ENCODE measurements at places on chromosomes 12 and 14. TPM values are rescaled to one million over a fixed set of nuclear protein-coding genes. Genes with fewer than 3 reads are reported as not detected.
A peak's percentile ranks its signal among the peaks of the same experiment; 100 is the strongest.

The CD4 gene
- 18.0 TPM for total RNA-seq

The STAC3 gene
- total RNA-seq = 3.0 TPM

The CISTR gene
- not detected for total RNA-seq

The LPAR5 gene
- 13.6 TPM for total RNA-seq

The ACTR6 gene
- total RNA-seq = 33.1 TPM

The TSPAN11 gene
- 3.4 TPM for total RNA-seq

GRCh38 chr14:105205673-105206208 is 24.6 kb upstream of the NUDT14 start:
- DNase-seq = no peak

DNA sequence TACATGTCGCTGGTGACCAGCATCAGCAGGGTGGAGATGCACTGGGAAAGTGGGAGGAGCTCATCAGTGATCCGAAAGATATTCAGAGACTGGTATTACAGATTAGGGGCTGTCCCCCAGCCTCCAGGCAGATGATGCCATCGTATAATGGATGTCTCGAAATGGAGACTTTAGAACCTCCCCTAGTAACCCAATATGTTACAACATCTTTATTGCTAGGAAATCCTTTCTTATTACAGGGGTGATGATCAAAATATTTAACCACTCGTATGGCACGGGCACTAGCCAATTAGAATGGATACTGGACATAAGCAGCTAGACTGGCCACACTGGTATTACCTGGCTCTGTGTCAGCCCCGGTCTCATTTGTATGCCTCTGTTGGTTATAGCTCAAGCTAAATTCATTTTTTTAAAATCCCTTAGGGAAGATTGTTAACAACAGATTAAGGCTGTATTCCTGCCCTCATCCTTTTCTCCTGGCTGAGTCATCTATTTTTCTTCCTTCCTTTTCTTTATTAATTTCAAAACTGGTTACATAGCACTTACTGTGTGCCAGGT is 10.8 kb upstream of the CEBPE start:
- no peak for DNase-seq

GRCh38 chr12:129459886-129460285 is 443.9 kb downstream of the TMEM132D start:
- no peak for DNase-seq

DNA sequence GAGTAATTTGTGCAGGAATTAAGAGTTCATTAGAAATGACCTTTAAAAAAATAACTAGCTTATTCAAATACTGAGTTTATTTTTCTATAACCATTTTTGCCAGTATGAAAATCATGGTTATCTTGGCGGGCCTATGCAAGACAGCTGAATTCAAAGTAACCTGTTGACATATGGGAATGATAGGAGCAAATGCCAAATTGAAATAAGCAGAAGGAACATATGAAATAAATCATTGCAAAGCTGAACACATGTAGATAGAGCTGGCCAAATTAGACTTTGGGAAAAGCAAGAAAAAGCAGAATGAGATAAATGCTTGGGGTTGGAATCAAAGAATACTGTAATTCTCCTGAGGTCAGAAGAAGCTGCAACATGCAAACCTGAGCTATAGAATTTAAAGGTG is 372.5 kb downstream of the ADAMTS20 start:
- DNase-seq = no peak

- no peak for DNase-seq
Observed at GRCh38 chr12:92539976-92540781, 162.6 kb upstream of the PLEKHG7 start.

- no peak for DNase-seq
Observed at GRCh38 chr14:68714991-68715924, 77.6 kb downstream of the ZFP36L1 start.

DNA sequence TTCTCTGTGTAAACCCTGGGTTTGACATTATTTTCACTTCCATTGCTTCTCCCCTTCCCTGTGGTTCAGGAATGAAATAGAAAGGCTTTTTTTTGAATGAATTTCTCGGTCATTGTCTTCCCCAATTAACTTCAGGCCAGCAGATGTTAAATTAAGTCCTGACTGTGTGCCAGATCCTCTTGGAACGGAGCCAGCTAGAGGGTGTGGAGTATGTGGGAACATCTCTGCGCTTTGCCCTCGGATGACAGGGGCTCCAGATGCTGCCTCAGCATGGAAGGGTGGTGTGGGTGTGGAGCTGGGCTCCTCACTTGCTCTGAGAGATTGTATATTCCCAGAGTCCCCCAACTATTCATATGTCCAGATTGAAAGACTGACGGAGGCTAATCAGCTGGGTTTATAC is 13.1 kb downstream of the KRT85 start:
- no peak for DNase-seq

GRCh38 chr14:99792210-99792535 is 1.0 kb upstream of the EML1 start:
- no peak for DNase-seq

DNA sequence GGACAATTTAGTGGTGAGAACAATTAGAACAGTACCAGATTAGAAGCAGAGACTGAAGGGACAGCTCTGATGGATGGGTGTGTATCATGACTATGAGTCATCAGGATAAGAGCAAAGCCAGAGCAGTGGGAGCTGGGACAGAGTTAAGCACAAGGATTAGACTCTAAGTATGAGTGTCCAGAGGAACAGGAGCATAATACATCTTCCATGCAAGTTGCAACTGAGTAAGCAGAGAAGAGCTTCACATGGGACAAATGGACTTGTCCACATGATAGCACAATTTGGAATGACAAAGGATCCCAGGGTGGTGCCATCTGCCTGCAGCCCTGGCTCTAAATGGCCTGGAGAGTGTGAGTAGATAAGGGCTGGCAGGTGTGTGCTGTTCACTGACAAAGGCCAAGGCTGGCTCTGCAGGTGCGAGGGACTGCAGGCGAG is 226.4 kb upstream of the CAND1 start:
- no peak for DNase-seq

GRCh38 chr12:132341318-132342050 is 12.1 kb upstream of the GALNT9 start:
- DNase-seq = no peak

GRCh38 chr12:23555825-23556207 is 393.7 kb downstream of the SOX5 start:
- no peak for DNase-seq

GRCh38 chr12:118035190-118036041 is 18.9 kb downstream of the RFC5 start:
- DNase-seq = no peak

GRCh38 chr12:13326076-13326475 is 129.6 kb downstream of the EMP1 start:
- DNase-seq = no peak

- no peak for DNase-seq
Observed at GRCh38 chr14:69812711-69813110, 15.7 kb upstream of the SLC10A1 start.

DNA sequence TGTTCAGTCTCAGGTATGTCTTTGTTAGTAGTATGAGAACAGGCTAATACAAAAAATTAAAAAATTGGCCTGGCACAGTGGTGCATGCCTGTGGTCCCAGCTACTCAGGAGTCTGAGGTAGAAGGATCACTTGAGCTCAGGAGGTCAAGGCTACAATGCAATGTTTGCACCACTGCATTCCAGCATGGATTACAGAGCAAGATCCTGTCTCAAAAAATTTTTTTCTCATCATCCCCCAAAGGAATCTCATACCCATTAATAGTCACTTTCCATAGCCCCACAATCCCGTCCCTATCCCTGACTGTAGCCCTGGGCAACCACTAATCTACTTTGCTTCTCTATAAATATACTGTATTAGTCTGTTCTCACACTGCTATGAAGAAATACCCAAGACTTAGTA is 57.8 kb downstream of the TTC8 start:
- DNase-seq = no peak

DNA sequence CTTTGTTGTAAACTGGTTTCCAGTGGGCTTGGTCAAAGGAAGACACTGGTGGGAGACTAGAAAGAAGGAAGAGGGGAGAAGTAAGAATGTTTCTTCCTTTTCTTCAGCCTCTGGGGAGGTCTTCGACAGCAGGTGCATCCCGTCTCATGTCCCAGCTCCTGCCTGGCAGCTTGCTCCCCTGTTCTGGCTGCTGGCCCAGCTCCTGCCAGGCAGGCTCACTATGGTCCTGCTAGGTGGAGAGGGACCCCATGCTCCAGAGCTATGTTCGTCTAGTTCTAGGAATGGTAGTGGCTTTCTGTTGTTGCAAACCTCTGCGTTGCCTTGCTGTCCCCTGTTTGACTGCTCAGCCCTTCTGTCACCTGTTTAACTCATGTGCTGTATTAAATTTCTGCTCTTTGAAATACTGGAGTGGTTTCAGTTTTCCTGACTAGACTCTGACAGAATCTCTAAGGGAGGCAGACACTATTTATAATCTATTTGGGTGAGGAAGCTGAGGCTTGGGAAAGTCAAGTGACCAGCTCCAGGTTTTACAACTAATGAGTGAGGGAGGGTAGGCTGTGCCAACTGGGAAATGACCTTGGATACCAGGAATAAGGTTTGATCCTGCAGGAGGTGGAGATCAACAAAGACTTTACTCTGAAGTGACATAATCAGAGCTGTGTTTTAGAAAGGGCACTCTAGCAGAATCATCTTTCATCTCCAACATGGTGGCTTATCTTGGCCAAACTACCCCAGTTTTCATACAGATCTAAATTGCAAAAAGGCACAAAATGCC is 94.7 kb upstream of the DDHD1 start:
- no peak for DNase-seq

DNA sequence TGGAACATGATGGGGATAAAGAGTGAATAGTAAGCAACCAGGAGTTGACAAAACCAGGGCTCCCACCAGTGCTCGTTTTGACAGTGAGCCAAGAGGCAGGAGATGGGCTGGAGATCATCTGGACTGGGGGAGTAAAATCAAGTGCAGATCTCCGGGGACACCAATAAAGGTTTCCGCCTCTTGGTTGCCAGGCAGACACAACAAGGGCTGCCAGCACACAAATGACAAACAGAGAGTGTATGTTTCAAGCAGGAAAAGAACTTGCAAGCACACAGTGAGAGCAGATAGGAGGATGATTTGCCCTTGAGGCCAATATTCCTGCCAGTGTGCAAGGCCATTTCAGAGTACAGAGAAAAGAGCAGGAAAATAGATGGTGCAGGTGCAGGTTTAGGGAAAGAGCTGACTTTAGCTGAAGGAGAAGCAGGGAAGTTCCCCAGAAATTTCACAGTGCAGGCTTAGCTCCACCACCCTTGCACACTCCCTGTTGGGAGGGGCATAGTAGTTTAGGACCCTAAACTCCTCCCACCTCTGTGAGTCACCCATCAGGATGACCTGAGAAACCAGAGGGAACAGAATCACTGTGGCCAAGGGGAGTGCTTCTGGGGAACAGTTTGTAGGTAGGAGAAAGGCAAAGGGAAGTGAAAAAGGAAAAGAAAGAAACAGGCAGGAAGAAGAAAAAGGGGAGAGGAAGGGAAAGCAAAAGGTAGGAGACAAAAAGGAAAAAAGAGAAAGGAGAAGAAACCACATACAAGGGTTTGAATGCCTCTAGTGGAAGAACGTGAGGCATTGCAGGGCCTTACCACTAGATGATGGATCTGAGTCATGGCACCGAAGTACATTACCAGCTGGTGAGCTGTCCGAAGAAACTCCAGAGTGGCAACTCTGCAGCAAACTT is 404.4 kb downstream of the SLC6A15 start:
- DNase-seq = peak; percentile 46

GRCh38 chr12:77070800-77071449 is 5.6 kb upstream of the E2F7 start:
- DNase-seq = no peak

- DNase-seq = no peak
Observed at GRCh38 chr14:99986396-99986795, 78.8 kb upstream of the EVL start.

DNA sequence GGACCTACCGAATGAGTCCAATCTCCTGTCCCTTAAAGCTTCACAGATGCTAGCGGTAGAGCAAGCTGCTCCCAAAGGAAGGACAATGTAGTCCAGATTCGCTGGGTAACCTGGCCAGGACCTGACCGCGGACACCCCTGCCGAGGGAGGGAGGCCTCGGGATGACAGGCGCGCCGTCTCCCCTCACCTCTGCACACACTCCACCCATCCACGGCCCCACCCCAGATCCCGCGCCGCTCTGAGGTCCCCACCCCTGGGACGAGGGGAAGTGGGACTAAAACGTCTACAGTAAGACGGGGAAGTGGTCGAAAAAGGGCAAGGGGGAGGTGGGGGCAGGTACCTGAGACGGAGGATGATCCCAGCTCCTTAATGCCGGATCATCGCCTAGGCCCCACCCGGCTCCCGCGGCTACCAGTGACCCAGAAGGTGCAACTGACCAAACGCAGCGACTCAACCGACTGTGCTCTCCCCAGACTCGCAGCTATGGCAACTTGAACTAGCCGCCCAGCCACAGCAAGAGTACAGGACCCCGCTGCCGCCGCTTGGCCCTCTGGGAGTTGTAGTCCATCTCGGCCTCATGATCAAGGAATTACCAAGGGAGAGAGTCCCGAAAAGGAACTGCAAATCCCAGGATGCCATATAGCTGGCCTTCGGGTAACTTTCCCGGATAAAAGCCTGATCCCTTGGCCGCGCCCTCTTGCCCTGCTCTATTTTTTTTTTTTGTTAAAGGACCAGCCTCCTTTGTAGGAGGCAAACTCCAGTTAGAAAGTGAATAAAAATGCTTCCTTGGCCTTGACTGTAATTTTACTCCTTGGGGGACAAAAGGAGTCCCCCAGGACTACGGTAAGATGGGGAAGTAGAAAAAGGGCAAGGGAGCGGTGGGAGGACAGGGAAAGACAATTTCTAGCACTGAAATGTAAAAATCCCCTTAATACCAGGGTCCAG is at the start of gene CEP128:
Gene CEP128 (minus strand): TSS at position 498 of the 945 bp plus-strand sequence.
- DNase-seq = peak; percentile 95

- DNase-seq = no peak
Observed at GRCh38 chr12:85279449-85280164, 413 bp upstream of the ALX1 start.

DNA sequence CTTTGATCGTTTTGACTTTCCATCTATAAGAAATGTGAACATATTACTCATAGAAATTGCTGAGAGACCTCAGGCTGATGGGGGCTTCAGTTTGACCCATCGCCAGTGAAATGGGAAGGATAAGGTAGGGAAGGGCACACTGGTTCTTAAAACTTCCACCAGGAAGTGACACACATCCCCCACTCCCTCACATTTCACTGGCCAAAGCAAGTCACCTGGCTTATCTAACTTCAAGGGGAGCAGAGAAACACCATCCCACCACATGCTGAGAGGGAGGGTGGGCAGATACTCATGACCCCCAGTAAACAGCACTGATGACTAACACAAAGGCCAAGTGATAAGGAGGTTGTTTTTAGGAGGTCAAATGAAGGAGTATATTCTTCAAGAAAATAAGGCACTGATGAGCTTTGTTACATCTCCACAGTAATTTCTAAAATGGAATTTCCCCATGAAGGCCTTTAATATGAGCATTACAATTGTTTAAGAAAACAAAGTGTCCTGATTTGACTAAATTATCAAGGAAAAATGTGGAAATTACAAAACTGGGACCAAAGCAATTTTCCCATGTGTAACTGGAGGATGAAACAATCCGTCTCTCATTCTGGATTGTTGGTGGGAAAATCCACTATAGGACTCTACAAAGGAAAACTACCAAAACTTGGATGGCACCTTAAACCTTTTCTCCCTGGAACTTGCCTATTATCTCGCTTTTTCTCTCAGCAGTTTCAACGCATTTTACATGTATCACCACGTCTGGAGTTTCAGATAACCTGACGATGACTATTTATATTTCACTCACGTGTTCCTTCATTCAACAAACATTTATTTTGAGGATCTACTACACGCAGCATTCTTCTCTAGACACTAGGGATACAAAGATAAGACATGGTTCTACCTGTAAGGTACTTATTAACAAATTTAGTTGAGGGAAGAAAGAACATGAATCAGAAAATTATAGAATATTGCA is 91.8 kb upstream of the EEA1 start:
- DNase-seq = no peak

GRCh38 chr14:101025131-101025530 is 121.6 kb upstream of the RTL1 start:
- DNase-seq = no peak

- DNase-seq = no peak
Observed at GRCh38 chr12:122085591-122085990, 7.0 kb downstream of the MLXIP start.

Measured in ureter (tissue), 1 donor.